Hepatocyte (in vitro differentiated cells): ENCODE measurements at places on chromosomes 7 and 10.

- peaks cover 6% of the 10 kb centered on the region for H3K27me3 ChIP-seq
- H3K4me1 ChIP-seq = no peaks in the 10 kb centered on the region
Observed at GRCh38 chr10:97097084-97097433, 88.7 kb downstream of the SLIT1 start.

DNA sequence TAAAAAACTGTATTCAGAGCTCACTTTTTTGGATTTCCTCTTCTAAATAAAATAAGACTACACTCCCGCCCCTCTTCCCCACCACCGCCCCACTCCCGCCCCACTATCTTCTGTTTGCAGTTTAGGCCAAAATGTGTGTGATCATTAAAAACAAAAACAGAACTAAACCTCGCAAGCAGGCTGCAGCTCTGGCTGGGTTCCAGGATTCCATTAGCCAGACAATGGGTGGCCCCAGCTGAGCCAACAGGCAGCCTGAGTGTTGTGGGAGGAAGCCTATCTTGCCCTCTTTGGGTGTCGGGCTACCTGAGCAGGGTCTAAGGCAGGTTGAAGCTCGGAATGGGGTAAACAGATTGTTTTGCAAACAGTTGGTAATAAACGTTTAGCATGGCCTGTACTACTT is 41.7 kb downstream of the ARL4A start:
- H3K36me3 ChIP-seq = no peaks in the 10 kb centered on the region
- no peak overlapping the region for H3K4me3 ChIP-seq
- no peaks in the 10 kb centered on the region for H3K27me3 ChIP-seq
- peak; percentile 25 for DNase-seq
- no peak overlapping the region for H3K27ac ChIP-seq

- H3K4me3 ChIP-seq = no peak overlapping the region
- no peaks in the 10 kb centered on the region for H3K27me3 ChIP-seq
- H3K27ac ChIP-seq = no peak overlapping the region
- H3K4me1 ChIP-seq = peaks cover 13% of the 10 kb centered on the region
- no peak for DNase-seq
- H3K36me3 ChIP-seq = no peaks in the 10 kb centered on the region
Observed at GRCh38 chr7:7324698-7325097, 142.4 kb downstream of the C1GALT1 start.

DNA sequence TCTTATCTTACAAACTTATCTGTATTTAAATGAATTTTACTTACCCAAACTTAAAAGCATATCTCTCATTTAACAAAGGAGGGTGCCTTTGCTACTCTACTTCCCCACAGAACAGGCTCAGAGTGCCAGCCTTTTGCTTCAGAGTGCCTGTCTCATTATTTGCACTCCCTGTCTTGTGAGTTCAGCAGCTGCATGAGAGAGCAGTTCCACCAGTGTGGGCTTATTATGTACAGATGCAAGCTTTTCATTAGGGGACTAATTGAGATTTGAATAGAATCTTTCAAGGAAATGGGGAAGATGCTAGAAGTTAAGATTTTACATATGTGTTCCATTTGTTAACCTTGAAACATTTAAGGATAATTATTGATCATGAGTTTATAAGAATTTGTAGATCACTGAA is 310.2 kb upstream of the LRRN3 start:
- no peak for DNase-seq
- no peaks in the 10 kb centered on the region for H3K36me3 ChIP-seq
- H3K4me3 ChIP-seq = no peak overlapping the region
- no peaks in the 10 kb centered on the region for H3K27me3 ChIP-seq

DNA sequence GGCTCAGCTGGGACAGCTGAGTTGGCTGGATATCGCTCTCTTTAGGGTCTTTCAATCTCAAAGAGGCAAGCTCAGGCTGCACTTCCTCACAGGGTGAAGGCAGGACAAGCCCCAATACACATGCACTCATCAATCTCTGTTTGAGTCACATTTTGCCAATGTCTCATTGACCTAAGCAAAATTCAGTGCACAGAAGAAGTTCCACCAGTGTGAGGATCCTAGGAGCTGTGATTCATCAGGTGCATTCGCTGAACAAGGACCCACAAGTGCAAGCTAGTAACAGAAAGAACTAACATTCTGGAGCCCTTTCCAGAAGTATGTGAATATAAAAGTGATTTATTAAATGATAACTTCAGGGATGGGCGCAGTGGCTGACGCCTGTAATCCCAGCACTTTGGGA is 477.2 kb downstream of the GPAM start:
- H3K4me3 ChIP-seq = no peak overlapping the region
- no peaks in the 10 kb centered on the region for H3K36me3 ChIP-seq
- H3K27me3 ChIP-seq = no peaks in the 10 kb centered on the region

DNA sequence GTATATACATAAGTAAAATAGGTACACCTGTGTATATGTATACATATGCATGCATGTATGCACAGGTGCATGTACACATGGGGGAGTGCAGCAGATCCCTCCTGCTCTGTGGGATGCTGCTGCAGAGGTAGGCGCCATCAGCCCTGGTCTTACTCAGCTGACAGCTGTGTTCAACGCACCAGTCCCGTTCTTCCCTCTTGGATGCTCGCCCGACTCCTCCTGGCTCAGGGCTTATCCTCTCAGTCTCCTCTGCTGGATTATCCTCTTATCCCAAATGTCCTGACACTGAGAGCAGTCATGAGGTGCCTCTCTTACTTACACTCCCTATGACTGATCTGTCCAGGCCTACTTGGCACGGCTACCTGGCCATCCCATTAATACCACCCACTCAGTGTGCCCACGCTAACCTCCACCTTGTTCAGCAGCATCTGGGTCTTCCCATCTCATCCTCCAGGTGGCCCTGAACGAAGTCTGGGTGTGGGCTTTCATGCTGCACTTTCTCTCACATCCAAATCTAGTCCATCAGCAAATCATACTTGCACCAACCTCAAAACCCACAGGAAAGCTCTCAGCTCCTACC is 357.1 kb downstream of the TCERG1L start:
- H3K27me3 ChIP-seq = peaks cover 6% of the 10 kb centered on the region
- H3K27ac ChIP-seq = no peak overlapping the region
- H3K4me3 ChIP-seq = no peak overlapping the region
